Spleen (tissue), 13 donors: ENCODE measurements at places on chromosomes 11 and 22. TPM values are rescaled to one million over a fixed set of nuclear protein-coding genes. Genes with fewer than 3 reads are reported as not detected.

Gene CSRP3
- total RNA-seq, result not detected

Gene HORMAD2
- total RNA-seq, result not detected

Gene KIF18A
- total RNA-seq, result 6.6 TPM

Gene ESAM
- total RNA-seq, result 34.6 TPM

Gene TBC1D22A
- total RNA-seq, result 55.9 TPM

Gene TRIM51
- not detected for total RNA-seq

Gene PANX3
- not detected for total RNA-seq

Gene CASP12
- 0.32 TPM for total RNA-seq

Gene DRICH1
- 0.44 TPM for total RNA-seq

Gene F2
- total RNA-seq, result not detected

Gene CCDC116
- total RNA-seq, result 0.66 TPM

Gene SLC43A1
- total RNA-seq, result 13.0 TPM

Gene FAM180B
- not detected for total RNA-seq

Gene B4GAT1
- total RNA-seq, result 12.1 TPM

Gene SEC14L6
- total RNA-seq, result not detected

Gene MS4A14
- 15.4 TPM for total RNA-seq

Gene LRRN4CL
- not detected for total RNA-seq

Gene TP53I11
- 169 TPM for total RNA-seq

Gene DDTL
- total RNA-seq, result 2.3 TPM

Gene CRYBA4
- total RNA-seq, result not detected

Gene TEX12
- total RNA-seq, result not detected

Gene CRYBB3
- total RNA-seq, result not detected

Gene BLID
- total RNA-seq, result 0.61 TPM

Gene PLCB3
- 22.3 TPM for total RNA-seq

Gene MED15
- 118 TPM for total RNA-seq

Gene CCDC81
- total RNA-seq, result 1.2 TPM

Gene LMO2
- total RNA-seq, result 57.7 TPM

Gene MUC6
- not detected for total RNA-seq

Gene SCGB1A1
- not detected for total RNA-seq
